Caudate nucleus (tissue), 63 donors: ENCODE measurements at places on chromosomes 13 and 19.

DNA sequence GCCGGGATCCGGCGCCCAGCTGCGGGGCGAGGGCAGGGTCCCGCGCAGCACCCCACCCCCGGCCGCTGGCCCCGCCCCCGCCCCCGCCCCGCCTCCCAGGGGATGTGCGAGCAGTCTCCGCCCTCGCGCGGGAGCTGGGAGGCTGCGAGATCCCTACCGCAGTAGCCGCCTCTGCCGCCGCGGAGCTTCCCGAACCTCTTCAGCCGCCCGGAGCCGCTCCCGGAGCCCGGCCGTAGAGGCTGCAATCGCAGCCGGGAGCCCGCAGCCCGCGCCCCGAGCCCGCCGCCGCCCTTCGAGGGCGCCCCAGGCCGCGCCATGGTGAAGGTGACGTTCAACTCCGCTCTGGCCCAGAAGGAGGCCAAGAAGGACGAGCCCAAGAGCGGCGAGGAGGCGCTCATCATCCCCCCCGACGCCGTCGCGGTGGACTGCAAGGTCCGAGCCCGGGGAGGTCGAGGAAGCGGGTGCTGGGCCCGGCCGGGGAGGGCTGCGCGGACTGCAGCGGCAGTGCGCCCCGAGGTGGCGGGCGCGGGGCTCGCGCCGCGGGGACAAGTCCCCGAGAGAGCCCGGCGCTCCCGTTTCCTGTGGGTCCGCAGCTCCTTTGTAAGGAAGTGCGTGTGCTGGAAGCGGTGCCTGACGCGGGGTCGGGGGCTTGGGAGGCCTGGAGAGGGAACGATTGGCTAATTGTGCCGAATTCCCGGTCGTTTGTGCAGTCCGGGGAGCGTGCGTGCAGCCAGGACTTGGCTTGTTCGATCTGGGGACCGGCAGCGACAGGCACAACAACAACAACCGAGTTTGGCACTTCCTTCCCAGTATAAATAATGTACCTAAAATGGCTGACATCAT is at the start of gene ITM2B:
Gene ITM2B, plus strand, starts transcription at position 161 of the 843 bp plus-strand sequence. Its CDS starts 155 bp downstream, at position 316.
- peak; percentile 66 for DNase-seq

DNA sequence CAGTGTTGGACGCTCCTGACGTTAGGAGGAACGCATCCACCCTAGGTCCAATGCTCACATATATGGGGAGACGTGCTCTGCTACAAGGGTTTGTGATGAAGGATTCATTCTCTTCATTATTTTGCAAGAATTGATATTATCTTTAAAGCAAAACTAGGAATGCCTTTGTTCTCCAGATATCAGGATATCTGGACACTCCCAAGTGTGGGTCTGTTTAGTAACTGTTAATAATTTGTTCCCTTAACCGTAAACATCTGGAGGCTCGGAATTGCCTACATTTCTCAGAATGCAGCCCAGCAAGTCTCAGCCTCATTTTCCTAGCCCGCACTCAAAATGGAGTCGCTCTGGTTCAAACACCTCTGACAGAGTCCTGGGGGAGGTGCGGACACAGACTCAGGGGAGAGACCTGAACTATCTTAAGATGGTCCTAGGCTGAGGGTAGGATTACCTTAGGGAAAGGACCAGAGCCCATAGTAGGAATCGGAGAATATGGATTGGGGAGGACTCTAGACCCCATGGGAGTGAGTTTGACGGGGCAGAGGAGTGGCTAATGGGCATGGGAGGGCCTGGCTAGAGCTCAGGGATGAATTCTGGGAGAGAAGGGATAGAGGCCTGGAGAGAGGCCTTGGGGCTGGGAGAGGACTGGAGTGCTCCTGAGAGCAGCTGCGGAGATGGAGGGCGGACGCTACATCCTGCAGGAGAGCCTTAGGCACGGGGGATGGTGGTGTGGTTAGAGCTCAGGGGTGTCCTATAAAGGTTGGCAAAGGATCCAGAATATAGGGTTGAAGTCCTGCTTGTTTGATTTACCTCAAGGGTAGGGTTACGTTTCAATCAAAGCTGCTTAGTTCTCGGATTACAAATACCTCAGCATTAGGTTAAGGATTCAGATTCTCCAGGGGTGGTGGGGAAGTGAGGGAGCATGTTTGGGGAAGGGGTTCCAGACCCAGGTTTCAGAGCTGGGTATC is 43.2 kb downstream of the ZNF331 start:
- no peak for DNase-seq

GRCh38 chr13:95743192-95743591 is 66.3 kb downstream of the DNAJC3 start:
- no peak for DNase-seq

DNA sequence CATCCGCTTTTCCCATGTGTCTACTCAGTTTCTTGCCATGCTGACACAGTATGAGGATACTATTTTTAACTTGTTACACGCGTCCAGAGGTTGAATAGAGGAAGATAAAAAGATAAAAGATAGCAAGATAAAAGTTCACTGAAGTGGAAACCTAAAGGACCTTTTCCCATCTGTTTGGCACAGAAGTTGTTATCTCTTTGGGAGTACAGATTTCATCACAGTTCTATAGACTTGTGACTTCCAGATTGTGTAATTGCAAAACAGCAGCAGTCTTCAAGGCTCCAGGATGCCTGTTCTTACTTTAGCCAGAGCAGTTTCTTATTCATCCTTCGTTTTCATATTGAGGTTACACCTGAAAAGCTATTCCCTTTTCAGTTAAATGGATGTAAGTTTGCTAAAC is 369.2 kb downstream of the GPC5 start:
- DNase-seq = no peak

DNA sequence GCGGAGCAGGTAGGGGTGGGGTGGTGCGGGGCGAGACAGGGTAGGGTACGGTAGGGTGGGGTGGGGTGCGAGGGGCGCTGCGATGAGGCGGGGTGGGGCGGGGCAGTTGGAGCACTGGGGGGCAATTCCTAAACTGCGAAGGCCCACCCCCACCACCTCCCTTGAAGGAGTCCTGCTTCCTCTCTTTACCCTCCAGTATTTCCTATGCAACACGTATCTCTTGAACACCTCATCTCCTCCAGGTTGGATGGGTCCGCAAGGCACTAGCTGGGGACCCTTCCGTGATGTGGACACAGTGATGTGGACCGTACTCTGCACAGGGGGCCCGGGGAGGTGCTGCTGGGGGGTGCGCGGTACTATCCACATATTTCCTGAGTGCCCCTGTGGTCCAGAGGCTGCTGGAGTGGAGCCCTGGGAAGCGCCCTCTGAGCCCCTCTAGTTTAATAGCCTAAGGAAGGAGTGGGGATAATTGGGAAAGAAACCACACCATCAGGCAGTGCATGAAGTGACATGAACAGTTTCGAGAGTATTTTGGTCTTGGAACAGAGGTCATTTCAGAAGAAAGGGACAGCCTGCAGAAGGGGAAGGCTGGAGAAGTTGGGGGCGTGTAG is 1.1 kb downstream of the IL17D start:
- no peak for DNase-seq

- DNase-seq = no peak
Measured at GRCh38 chr13:94542917-94543316, 53.0 kb downstream of the TGDS start.

GRCh38 chr19:3520166-3521103 is 14.3 kb downstream of the FZR1 start:
- DNase-seq = no peak

- DNase-seq = peak; percentile 47
Measured at GRCh38 chr19:44903602-44904425, 1.8 kb upstream of the APOE start.

DNA sequence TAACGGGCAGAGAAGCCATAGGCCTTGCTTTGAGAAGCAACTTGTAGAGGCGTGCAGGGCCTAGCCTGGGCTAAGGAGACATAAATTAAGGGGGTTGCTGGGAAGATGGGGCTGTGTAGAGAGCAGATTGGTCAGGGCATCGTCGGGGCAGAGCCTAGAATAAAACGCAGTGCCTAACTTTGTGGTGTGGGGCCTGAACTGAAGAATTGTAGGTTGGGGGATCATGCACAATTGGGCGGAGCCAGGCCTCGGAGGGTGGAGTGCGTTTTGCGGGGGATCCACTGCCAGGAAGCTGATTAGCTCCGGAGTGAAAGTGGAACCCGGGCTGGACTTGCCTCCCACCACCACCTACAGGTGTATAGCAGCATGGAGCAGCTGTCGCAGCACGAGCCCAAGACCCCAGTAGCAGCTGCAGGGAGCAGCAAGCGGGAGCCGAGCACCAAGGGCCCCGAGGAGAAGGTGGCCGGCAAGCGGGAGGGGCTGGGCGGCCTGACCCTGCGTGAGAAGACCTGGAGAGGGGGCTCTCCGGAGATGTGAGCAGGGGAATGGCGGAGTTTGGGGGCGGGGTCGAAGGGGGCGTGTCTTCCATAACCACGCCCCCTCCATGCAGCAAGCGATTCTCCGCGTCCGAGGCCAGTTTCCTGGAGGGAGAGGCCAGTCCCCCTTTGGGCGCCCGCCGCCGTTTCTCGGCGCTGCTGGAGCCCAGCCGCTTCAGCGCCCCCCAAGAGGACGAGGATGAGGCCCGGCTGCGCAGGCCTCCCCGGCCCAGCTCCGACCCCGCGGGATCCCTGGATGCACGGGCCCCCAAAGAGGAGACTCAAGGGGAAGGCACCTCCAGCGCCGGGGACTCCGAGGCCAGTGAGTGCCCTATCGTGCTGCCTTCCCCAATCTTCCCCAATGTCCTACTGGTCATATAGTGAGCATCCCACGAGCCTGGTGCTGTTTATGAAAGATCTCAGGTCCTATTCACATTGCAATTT is 13.8 kb downstream of the DNASE2 start:
- no peak for DNase-seq

DNA sequence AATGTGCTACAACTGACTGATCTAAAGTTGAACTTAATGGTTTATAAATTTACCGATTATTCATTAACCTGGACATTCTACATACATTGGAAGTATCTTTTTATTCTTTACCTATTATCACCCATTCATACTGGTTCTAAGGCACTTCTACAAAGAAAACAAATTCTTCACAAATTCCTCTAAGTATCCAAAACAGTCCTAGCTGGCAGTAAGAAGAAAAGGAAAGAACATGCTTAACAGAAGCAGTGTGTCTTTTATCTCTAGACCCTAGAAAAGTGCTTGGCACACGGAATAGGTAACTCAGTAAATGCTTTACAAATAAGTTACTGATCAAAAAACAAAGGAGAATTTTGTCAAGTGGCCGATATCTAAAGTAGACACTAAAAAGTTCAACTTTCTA is 32.8 kb downstream of the TSC22D1 start:
- DNase-seq = no peak

DNA sequence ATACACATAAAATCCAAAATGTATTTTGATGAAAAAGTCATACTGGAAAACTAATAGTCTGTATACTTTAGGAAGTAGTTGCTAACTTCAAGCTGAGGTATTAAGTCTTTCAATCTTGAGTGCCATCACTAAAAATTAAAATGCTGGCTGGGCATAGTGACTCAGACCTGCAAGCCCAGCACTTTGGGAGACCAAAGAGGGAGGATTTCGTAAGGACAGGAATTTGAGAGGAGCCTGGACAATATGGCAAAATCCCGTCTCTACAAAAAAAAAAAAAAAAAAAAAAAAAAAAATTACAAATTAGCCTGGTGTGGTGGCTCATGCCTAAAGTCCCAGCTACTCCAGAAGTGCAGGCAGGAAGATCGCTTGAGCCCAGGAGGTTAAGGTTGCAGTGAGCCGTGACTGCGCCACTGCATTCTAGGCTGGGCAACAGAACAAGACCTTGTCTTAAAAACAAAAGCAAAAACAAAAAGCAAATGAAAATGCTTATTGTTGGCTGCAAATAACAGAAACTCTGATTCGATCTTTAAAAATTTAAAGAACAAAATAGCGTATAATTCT is 1994.2 kb upstream of the PCDH20 start:
- DNase-seq = no peak

DNA sequence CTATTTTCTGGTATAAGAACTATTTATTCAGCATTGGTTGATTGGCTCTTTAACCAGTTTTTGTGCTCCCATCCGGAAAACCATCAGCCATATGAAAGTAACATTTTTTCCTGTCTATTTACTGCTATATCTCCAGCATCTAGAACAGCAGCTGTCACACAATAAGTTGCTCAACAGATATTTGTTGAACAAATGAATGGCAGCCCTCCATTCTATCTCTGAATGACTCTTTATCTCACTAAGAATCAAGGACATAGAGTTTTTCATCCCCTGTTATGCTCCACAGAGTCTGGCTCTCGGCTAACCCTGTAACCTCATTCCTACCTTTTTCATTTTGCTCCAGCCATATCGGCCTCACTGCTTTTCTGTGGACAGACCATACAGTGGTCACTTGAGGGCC is 145.5 kb downstream of the SLITRK6 start:
- no peak for DNase-seq

- DNase-seq = peak; percentile 24
Measured at GRCh38 chr19:7340959-7341837, 7.5 kb upstream of the ARHGEF18 start.

DNA sequence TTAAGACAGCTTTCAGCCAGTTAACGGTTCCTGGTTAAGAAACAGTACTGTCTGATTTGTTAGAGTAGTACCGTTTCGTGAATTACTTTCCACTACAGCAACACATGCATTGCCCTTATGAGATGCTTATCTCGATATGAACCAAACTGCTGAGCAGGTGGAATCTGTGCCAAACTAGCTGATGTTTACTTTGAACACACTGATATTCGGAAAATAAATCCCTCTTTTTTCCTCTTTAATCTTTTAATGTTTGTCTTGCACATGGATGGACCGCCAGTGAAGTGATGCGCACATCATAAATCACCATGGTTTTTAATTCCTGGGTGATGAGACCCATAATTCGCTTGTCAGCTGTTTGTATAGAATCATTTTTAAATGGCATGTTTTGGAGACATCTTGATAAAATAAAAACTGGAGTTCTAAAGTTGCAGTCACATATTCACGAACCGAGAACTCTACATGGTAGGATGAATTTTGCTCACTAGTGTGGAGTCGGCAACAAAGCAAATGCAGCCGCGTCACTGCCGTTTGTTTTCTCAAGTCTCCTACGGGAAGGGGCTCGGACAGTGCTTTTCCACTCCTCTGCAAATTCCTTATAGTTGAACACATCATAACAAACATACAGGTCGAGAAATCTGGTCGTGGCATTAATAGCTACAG is 1.1 kb downstream of the GJA3 start:
- DNase-seq = no peak

DNA sequence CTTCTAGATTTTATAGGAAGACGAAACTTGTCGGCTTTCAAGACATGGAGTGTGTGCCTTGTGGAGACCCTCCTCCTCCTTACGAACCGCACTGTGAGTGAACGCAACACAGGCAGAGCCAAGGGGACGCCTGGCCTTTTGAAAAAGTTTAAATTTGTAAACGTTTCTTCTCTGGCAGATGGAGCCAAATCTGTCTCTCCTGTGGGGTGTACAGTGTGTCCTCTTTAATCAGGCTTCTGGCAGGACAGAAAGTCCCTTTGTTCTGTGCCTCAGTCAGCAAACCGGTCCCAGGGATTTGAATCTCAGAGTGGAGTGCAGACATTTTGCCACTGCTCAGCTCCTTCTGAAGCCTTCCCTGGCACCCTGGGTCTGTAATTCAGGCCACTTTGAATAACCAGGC is 56.5 kb downstream of the TNFRSF19 start:
- DNase-seq = no peak

- no peak for DNase-seq
Measured at GRCh38 chr13:111265701-111266035, 54.8 kb upstream of the TEX29 start.

GRCh38 chr13:24185591-24186232 is 25.2 kb downstream of the SPATA13 start:
- no peak for DNase-seq
